ENCODE measurements at places on chromosomes 4 and X.

GRCh38 chr4:183155450-183156184, 56.6 kb downstream of the WWC2 start:
- DNase-seq = no peak

DNA sequence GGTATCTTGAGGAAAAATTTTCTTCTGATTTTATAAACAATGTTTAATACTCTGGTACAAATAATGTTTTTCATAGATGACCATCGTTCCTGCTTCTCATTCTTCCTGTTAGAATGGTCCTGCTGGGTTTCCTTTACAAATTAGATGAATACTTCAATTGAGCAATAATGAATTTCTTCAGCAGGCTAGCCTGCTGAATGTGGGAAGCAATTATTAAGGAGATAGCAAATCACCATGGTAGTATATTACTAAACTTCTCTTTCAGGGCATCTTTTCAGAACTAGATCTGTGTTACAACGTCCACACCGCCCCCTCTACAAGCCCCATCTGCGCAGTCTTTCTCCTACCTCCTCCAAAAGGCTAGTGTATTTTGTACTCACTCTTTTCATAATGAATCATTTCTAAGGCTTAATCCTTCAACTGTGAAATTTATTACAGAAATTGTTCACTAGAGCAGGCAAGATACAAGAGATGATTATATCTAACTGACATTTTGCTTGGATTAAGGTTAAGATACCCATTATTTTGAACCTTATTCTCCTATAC, 38.4 kb downstream of the GPRIN3 start:
- no peak for DNase-seq

- no peak for DNase-seq
Observed at GRCh38 chrX:105635794-105636193, 186.5 kb upstream of the NRK start.

GRCh38 chr4:186644311-186644638, 79.4 kb downstream of the FAT1 start:
- no peak for DNase-seq

DNA sequence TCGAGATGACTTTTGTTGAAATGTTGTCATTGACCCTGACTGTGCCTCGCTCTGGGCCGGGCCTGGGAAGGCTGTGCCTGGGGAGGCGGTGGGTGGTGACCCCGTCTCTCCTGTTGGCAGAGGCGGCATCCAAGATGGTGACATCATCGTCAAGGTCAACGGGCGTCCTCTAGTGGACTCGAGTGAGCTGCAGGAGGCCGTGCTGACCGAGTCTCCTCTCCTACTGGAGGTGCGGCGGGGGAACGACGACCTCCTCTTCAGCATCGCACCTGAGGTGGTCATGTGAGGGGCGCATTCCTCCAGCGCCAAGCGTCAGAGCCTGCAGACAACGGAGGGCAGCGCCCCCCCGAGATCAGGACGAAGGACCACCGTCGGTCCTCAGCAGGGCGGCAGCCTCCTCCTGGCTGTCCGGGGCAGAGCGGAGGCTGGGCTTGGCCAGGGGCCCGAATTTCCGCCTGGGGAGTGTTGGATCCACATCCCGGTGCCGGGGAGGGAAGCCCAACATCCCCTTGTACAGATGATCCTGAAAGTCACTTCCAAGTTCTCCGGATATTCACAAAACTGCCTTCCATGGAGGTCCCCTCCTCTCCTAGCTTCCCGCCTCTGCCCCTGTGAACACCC, 36.4 kb downstream of the HTRA3 start:
- DNase-seq = no peak

DNA sequence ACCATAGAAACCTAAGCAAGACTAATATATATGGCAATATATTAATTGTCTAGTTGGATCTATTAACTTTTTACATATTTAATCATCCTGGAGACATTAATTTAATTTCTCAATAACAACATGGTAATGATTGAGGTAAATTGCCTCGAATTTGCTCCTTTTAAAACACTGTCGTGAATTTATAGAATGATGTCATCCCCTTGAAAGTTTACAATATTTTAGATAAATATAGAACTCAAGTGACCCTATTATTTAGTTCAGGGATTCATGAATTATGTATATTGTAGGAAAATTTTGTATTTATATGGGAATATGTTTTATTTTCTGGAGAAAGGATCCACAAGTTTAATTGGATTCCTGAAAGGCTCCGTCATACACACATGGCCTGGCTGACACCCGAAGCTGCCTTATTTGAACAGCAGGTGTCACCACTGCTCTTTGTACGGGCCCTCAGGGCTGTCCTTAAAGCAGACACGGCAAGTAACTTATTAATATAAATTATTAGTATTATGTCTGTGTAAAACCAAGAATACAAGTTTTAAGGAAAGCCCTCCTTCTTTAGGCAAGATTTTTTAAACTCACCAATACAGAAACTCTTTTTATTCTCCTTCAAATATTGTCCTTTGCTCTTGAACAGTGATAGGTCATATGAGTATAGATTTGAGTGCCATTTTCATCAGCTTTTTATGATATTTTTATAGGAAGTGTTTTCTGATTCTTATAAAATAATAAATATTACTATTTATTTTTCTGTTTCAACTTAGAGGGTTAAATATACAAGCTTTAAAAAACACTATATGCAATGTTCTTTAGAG, 1.9 kb upstream of the PLRG1 start:
- DNase-seq = peak; percentile 70

- DNase-seq = no peak
Observed at GRCh38 chrX:11273544-11273943, 19.7 kb upstream of the AMELX start.

DNA sequence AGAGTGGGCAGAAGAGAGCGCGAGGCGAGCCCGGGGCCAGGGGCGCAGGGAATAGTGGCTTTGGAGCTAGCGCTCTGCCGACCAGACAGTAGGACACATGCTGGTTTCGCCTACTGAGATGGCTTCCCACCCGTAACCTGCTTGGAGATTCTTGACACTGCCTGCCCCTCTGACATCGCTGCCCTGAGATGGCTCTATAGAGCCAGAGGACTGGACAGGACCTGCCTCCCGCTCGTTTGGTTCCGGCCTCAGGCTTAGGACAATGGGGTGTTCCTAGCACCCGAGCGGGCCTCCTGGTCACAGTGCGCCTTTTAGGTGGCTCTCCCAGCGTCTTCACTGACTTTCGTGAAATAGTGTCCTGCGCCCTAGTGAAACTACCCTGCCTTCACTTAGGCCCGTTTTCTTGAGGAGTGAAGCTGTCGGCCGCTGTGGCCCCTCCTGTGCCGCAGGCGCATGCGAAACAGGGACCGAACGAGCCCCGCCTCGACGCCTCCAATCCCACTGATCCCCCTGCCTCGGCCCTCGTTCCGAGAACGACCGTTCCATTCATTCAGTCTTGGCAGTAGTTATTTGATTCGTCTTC, 608 bp downstream of the TAF1 start:
- peak; percentile 57 for DNase-seq

DNA sequence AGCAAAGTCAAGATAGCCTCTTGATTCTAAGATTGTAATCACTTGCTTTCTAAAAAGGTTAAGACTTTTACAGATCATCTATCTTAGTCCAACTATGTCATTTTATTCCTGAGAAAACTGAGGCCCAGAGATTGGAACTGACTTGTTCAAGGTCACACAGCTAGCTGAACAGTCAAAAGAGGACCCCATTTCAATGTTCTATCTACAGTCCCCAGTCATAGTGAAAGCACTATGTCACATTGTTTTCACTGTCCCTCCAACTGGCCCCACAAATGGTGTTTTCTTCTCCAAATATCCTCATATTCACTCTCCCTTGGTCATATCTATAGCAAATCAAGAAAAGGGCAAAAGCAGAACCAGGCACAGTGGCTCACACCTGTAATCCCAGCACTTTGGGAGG, 145.2 kb downstream of the OPHN1 start:
- no peak for DNase-seq

DNA sequence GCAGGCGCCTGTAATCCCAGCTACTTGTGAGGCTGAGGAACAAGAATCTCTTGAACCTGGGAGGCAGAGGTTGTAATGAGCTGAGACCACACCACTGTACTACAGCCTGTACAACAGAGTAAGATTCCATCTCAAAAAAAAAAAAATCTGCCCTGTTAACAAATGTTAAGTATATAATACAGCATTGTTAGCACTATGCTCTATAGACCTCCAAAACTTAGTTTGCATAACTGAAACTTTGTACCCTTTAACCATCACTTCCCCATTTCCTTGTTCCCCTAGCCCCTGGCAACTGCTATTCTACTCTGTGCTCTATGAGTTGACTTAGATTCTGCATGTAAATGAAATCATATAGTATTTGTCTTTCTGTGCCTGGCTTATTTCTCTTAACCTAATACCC, 76.7 kb downstream of the TAB3 start:
- DNase-seq = no peak

DNA sequence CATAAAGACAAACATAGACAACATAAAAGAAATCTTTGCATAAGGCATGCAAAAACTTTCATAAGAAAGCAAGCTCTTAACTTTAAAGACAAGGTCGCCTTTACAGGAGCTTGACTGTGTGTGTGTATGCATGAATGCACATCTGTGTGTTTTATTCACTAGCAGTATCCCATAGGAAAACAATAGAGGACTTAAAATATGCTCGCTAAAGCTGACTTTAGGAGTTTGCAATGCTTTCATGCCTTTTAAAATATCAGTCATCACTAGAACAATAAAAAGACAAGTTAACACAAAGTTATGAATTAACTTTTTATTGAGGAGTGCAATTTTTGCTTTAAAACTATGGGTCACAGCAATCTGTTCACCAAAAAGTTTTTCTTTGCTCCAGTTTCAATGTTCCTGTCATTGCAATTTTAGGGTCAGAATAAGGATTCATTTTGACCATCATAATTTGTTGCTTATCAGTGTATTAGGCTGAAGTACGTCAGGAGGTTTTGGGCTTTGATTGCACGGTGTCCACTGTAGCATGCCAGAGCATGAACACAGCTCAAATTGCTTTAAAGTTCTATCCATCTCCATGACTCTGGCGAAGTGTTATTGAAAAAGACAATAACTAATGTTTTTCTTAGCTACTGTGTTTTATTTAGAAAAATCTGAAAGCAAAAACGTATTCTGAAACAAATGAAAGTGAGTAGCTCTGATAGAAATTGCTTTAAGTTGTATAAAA, 36.9 kb downstream of the ANXA10 start:
- no peak for DNase-seq

DNA sequence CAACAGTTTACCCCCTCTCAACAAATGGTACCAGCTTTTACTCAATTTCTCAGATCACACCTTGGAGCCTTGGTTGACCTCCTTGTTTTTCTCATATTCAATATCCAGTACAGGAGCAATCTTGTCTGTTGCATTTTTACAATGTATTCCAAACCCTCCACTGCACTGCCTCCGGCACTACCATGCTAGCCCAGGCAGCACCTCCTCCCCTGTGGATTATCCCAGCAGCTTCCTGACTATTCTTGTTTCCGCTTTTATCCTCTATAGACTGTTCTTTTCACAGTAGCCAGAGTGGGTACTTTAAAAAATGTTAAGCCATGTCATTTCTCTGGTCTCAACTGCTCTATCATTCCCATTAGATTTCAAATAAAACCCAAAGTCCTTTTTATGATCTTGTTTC, 253.4 kb upstream of the GPRIN3 start:
- no peak for DNase-seq

DNA sequence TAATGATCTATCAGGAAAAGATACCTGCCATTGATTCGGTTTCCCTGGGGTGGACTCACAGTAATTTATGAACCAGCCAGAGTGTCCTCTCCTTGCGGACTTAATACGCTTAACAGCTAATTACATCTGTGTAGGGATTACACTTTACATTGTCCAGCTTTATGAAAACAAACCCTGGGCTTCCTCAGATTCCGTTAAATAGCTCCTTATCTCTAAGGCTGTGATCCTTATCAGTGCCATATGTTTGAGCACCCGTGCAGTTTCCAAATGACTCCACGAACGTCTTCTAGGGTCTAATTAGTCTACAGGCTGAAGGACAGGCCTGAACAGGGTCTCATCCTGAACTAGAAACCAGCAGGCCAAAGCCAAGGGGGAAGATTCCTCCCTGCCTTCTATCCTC, 56.9 kb downstream of the KDR start:
- no peak for DNase-seq

GRCh38 chrX:13936521-13937225, 93.0 kb downstream of the GEMIN8 start:
- DNase-seq = no peak

GRCh38 chr4:10107111-10108091, 9.2 kb downstream of the WDR1 start:
- DNase-seq = no peak

DNA sequence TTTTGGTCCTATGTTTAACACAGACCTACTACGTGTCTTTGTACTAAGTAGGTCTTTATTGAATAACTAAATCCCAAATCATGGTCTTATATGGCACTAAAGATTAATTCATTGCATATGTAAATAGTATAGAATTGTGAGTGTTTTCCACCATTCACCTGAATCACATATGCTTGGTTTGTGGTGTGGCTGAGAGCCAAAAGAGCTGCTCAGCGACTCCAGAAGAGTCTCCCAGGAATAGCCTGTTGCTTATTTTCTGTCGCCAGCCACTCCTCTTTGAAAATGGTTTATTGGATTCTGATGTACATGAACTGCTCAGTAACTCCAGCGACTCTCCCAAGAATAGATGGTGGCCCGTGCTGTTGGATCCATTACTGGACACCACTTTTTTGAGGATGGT, 184.5 kb downstream of the CLCN4 start:
- DNase-seq = no peak

DNA sequence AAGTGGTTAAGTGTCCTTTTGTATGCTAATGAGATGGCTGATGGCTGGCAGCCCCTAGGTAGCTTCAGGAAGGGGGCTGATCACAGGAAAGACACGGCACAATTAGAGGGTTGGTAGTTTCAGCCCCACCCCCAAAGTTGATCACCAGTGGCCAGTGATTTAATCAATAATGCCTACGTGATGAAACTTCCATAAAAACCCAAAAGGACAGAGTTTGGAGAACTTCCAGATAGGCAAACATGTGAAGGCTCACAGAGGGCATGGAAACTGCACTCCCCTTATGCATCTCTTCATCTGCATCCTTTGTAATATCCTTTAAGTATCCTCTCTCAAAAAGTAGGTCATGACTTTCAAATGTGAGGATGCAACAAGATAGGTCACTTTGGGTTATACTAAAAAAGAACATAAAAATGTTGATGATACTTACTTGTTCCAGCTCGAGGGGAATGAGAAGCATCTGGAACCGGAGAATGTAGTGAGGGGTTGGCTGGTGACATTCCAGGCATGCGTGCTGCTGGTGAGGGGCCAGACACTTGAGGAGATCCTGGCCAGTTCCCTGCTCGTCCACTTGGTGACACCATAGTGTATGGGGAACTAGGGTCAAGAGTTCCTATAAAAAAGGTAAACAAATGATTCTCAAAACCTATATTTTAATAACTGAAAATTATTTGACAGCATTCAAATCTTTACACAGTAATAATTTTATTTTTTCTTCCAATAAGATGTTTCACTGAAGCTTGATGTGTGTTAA, 16.7 kb upstream of the CXorf38 start:
- no peak for DNase-seq

DNA sequence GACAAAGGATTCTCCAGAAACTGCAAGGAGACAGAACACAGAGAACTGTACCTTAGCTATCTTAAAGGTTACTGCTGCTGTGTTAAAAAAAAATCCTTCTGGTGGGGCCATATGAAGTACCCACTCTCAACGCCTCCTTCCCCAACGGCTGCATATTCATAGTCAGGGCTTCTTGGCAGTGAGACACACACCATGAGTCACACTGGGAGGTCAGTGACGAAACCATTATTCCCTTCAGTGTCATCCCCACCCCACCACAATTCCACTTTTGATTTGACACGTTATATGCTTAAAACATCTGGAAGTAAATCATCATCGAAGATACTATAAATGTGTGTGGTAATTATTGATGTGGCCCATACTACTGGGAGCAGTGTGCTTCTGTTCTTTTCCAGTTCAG, 271.5 kb downstream of the LDB2 start:
- DNase-seq = no peak

All from activated CD8-positive, alpha-beta memory T cell treated with anti-CD3 and anti-CD28 coated beads, Interleukin-2, amount 50 U/mL, for 48 hours (primary cell).